H1 (cell line): ENCODE measurements at places on chromosomes 5 and 9.
A peak's percentile ranks its signal among the peaks of the same experiment; 100 is the strongest.

- DNase-seq: no peak
These were observed 3.3 kb upstream of the TSC1 start for GRCh38 chr9:132947756-132948155.

GRCh38 chr5:179258001-179258921 is 87.0 kb downstream of the ADAMTS2 start:
- DNase-seq: no peak

DNA sequence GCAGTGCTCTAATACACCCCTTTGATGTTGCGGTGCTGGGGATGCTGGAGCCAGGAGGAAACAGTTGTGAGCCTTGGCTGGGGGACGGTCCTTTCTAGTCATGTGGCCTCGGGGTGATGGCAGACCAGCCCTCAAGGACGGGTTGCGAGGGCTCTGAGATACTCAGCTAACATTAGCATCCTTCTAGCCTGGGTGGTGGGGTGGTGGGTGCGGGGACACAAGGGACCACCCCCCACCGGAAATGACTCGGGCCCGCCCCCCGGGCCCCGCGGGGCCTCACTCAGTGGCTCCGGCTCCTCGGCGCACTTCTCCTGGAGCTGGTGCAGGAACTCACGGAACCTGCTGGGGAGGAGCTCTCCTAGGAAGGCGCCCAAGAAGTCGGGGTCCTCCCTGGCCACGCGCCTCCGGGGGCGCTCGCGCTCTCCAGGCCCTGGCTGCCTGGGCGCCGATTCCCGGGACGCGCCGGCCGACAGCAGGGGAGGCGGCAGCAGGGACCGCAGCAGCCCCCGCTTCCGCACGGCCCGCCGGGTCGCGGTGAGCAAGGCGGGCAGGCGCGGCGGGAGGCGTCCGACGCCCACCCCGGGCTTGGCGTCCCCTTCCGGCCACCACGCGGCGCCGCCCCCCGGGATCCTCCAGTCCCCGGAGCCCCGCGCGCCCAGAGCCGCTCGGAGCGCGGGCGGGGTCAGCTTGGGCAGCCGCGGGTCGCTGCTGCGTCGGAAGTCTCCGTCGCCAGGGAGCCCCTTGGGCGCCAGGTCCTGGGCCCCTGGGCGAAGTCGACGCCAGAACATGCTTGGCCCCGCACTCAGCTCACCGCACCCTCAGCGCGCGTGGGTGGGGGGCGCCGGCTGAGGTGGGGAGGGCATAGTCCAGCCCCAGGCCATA is 873 bp downstream of the C9orf50 start:
- DNase-seq: peak; percentile 69

- no peak for DNase-seq
These were observed 9.0 kb downstream of the FCN1 start for GRCh38 chr9:134908524-134909309.

- no peak for DNase-seq
These were observed 60.3 kb upstream of the ADAMTS16 start for GRCh38 chr5:5079876-5080275.

DNA sequence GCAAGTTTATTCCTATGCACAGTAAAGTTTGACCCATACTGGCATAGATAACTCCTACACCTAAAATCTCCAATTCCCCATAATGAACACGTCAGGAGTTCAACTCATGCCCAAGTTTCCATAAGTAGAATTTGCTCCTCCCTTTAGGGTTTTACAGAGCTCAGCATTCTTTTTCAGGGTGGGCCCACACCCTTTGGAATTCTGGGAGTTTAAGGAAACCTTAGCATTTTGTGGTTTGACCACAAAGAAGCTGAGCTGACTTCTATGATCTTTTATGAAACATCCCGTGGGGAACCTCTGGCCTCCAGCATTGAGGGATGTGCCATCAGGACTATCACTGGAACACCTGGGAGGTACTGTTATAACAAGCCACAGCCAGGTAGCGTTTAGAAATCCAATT is 220.6 kb upstream of the MAP3K1 start:
- DNase-seq: no peak

DNA sequence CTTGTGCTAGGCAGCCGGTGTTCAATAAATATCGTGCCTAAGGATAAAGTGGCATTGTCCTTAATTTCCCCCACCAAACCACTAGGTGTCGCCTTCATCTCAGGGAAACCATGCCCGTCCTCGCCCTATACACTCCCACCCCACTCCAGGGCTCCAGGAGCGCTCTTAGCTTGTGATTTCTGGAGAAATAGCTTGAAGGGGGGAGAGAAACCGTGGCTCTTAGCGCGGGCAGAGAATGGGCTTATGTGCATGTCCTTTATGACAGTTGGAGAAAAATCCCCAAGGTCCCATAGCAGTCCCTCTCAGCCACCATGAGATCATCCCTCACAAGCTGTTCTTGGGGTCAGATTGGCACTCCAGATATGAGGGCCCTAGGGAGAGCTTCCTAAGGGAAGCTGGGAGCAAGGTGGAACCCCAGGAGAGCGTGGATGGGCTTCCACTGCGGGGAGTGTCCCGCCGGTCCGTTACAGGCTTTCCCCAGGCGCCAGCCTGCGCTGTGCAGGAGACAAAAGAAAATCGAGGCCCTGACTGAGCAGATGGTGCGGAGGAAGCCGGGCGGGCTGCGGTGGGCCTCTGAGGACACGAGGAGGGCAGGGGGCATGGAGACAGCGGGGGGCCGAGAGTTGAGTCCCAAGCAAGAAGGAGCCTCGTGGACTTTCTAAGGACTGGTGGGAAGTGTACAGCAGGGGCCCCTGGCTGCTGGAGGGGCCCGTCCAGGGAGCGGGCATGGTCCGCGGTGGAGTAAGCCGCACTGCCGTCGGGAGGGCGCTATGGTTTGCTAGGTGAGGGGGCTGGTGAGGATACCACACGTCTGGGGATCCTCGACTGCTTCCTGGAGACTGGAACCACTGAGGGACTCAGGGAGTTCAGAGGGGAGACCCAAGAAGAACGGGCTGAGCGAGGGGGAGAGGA is 750 bp upstream of the NPR2 start:
- DNase-seq: no peak

GRCh38 chr5:54523534-54523933 is 6.0 kb downstream of the SNX18 start:
- no peak for DNase-seq

DNA sequence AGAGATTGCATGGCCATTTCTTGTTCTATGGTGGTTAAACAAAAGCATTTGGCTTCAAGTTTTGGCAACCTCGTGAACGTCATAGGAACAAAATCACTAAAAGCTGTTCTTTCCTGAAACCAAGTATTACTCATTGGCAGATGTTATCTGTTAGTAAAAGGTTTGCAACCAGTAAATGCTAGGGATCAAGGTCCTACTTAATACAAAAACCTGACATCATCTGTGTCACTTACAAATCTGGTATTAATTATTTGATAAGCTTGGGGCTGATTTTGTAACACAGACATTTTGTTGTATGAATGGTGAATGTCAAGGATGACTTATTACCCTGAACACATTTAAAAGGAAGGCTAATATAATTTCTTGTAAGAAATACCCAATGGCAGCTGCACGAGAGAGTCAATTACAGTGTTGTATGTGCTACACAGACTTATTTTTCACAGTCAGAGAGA is 486.4 kb upstream of the ZNF608 start:
- DNase-seq: no peak

DNA sequence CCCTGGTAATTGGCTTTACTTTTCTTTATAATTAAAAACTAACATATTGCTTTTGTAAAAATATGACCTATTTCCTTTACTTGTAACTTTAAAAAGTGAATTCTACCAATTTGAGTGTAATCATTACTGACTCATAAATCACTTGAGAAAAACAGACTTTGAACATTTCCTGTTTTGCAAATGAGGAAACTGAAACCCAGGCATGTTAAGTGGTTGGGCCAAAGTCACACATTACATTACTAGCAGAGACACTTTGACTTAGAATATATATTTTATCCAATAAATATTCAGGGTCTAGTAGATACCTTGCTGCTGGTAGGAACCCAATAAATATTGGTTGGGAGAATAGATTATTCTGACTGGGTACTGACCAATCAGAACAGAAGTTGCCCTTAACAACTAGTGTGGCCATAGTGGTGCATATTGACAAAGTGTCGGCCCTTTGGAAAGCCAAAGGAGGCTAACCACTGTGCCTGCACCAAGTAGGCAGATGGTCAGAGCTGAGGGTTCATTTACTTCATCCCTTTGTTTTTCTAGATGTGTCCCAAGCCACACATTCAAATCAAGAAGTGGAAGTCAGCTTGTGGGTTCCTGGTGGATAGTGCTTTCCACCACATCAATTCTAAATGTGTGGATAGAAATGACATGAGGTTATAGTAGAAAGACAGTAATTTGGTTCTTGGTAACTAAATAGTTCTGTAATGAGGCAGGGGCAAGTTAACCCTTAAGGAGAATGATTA is 365.1 kb upstream of the RIOK2 start:
- DNase-seq: no peak

DNA sequence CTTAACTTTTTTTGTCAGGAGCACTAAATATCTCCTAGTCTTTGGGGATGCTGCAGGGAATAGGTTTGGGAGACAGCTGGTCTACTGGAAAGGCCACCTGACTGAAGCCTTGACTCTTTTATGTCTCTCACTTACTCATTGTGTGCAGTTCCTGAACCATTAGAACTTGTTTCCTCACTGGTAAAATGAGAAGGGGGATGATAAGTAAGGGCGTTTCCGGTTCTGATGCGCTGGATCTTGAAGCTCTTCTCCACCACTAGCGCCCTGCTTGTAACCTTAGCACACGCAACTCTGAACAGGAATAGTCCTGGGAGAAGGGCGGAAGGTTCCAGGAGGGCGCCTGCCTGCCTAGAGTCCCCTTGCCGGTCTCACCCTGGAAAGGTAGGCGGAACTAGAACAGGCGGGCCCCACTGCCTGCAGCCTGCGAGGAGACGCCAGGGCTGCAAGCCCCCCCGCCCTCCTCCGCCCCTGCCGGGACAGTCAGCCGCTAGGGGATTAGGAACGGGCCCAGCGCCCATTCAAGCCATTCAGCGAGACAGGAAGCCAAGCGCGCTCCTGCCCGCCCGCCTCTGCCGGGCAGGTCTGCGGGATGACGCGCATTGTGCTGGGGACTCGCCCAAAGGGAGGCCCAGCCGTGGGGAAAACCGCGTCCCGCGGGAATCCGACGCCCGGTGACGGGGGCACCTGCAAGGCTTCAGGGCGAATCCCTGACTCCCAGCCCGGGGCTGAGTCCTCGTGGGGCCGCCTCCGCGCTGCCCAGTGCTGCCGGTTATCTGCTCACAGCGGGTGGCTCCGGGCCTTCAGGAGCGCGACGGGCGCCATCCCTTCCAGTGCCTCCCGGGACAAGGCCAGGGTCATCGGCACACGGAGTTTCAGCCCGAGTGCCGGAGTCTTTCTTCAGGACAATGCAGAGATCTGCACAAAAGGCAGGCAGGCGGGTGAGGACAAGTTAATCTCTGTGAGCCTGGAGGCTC is 44.0 kb upstream of the XPA start:
- peak; percentile 88 for DNase-seq

- DNase-seq: no peak
These were observed 33.7 kb downstream of the NCS1 start for GRCh38 chr9:130205912-130206311.

- no peak for DNase-seq
These were observed 176.7 kb upstream of the DMAC1 start for GRCh38 chr9:7976167-7976755.

GRCh38 chr9:14692470-14693250 is 572 bp downstream of the ZDHHC21 start:
- DNase-seq: peak; percentile 62

DNA sequence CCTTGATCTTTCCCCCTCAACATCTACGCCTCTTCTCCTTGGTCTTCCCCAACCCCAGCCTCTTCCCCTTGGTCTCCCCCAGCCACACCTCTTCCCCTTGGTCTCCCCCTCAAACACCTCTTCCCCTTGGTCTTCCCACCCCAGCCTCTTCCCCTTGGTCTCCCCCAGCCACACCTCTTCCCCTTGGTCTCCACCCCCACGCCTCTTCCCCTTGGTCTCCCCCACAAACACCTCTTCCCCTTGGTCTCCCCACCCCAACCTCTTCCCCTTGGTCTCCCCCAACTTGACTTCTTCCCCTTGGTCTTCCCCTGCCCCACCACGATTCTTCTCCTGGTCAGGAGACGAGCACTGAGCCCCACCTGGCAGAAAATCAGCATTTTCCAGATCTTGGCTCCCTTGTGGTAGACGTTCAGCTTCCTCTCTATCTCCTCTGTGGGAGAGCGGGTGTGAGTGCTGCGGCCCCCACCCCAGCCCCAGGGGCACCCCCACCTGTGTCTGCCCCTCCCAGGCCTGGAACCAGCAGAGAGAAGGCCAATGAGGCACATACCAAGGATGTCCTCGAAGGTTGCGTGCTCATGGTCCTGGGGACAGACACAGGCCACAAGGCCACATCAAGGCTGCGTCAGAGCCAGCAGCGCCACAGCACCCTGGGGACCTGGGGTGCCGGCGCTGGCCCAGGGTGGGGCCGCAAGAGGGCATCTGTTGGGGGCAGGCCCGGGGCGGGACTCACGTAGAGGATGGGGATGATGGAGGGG is 7.0 kb downstream of the NSMF start:
- DNase-seq: no peak

GRCh38 chr5:126449751-126450271 is 26.6 kb downstream of the GRAMD2B start:
- no peak for DNase-seq

DNA sequence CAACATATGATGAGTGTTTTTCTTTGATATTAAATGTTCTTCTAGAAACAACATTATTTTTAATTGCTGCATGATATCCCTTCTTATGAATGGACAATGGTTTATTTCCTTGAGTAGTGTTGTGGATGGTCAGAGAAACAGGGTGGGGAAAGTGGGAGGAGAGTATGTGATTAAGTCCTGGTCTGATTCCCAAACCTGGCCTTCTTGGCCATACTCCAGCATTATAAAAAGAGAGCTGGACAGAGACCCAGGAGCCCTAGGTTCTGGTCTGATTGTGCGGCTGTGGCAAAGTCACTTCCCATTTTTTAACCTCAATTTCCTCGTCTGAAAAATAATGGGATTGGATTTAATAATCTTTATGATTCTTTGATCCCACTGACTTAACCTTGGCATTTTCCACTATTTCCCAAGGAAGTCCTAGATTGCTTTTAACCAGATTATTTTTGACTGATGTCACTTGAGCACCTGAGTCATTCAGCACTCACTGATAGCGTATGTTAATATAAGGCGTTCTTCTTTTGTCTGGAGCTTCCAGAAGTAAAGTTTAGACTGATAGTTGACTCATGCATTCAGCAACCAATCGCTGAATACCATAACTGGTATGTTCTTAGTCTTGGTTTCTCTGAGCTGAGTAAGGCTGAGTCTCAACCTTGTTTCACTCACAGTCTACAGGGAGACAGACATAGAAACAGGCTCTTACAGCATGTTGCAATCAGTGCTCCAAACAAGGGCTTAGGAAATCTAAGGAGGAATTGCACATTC is 26.2 kb downstream of the OSMR start:
- no peak for DNase-seq

DNA sequence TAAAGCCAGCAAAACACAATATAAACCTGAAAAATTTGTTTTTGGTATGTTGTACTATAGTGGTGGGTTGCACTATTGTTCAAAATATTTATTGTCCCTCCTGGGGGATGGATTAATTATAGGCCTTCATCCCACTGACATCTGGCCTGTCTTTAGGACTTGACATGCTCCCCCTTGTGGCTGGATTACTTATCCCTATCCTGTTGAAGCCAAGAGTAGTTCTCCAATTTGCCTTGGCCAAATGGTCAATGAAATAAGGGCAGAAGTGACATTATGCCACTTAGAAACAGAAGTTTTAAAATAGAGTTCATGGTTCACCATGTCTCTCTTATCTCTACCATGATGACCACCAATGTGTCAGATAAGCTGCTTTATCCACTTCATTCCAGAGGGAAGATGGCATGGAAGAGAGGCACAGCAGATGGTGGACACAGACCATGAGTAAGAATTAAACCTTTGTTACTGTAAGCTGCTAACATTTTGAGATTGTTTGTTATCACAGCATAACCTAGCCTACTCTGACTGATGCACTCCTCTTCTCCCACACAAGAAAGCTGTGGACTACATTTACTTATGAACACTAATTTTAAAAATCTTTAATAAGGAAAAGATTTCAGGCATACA is 29.2 kb upstream of the ARHGEF28 start:
- no peak for DNase-seq
